Activated naive CD4-positive, alpha-beta T cell treated with anti-CD3 and anti-CD28 coated beads, Interleukin-2, amount 10 ng/mL, durations not matched to agents 7 days and 5 days (primary cell): ENCODE measurements at places on chromosomes 12 and 14.

GRCh38 chr12:101850199-101850598, 19.4 kb upstream of the GNPTAB start:
- DNase-seq, result no peak

- DNase-seq, result no peak
Observed at GRCh38 chr14:89317051-89317691, 99.9 kb downstream of the FOXN3 start.

GRCh38 chr14:78240567-78240966, 70.4 kb downstream of the NRXN3 start:
- no peak for DNase-seq

GRCh38 chr14:77305696-77306095, 15.0 kb downstream of the POMT2 start:
- DNase-seq, result no peak

DNA sequence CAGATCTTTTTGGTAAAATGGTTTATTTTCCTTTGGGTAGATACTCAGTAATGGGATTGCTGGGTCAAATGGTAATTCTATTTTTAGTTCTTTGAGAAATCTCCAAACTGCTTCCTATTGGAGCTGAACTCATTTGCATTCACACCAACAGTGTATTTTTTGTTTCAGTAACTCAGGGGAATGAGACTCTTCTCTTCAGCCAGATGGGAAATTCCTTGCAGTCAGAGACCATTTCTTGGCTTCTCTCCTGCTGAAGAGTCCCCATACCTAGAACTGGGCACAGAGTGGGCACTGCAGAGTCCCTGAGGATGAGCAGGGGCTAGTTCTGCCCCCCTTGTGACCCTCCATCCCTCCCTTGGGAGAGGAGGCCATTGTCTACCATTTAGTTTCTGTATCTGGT, 10.8 kb downstream of the SDSL start:
- DNase-seq, result no peak

DNA sequence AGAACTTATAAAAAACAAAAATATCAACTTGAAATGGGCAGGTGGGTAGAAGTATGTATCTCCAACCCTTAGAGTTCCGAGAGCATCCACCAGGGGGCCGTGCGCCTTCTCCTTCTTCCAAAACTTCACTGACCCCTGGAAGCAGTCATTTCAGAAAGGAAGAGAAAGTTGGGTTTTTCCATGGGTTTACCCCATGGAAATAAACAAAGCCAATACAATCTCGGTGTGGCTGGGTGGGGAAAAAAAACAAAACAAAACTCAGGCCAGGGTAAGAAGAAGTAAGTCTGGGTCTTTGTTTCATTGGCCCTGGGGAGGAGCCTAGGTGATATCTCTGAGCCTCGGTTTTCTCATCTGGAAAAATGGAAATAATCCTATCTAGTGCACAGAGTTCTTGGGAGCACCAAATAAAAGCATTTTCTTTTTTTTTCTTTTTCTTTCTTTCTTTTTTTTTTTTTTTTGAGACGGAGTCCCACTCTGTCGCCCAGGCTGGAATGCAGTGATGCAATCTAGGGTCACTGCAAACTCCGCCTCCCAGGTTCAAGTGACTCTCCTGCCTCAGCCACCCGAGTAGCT, 33.6 kb upstream of the HNF1A start:
- DNase-seq, result peak; percentile 77

- DNase-seq, result no peak
Observed at GRCh38 chr14:28059254-28059653, 707.3 kb upstream of the FOXG1 start.

GRCh38 chr14:56046546-56046945, 71.7 kb upstream of the PELI2 start:
- no peak for DNase-seq

- no peak for DNase-seq
Observed at GRCh38 chr14:106822905-106823304, 1296.5 kb downstream of the TMEM121 start.

GRCh38 chr14:56059054-56059453, 59.2 kb upstream of the PELI2 start:
- DNase-seq, result no peak

DNA sequence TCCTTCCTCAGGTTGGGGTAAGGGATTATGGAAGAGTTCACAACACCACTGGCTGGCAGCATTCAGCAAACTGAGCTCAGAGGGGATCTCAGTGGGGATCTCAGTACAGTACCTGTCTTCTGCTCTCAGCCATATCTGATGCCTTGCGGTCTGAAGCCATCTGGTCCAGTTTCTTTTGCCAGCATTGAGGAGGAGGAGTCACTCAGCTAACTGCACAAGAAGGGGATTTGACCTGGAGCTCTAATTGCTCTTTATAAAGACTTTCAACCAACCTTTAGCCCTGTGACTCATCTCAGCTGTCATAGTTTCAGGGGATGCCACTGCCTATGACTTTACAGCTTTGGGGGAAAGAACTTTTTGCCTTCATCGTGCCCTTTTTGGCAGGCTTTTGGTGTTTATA, 44.9 kb downstream of the JKAMP start:
- DNase-seq, result no peak

- DNase-seq, result no peak
Observed at GRCh38 chr12:89098441-89099112, 253.7 kb downstream of the DUSP6 start.

DNA sequence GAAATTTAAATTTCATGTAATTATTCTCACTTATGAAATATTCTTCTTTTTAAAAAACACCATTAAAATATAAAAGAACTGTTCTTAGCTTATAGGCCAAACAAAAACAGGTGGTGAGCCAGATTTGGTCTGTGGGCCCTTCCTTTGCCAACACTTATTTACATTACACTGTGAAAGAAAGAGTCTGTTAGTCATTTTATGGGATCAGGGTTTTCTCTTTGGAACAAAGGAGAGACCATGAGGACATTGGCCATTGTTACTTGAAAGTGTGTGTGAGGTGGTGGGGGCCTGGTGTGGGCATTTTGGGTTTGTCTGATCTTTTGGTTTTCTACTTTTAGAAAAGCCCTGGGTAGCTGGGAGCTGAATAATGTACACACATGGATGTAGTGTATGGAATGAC, 62.7 kb downstream of the TTC6 start:
- DNase-seq, result no peak

DNA sequence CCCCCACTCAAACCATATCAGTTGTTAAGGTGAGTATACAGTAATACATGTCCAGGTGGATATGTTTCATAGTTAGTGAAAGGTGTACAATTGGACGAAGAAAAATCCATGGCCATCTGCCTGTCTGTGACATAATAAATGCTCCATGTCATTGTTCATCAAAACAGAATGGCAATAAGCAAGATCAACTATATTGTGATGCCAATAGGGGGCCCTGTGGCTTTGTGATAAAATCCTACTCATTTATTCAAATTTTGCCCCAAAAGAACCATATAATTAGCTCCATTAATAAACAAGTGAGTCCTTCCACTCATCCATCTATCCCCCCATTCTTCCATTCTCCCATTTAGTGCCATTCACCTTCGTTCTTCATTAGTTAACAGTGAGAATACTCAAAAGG, 102.0 kb downstream of the MGST1 start:
- no peak for DNase-seq

DNA sequence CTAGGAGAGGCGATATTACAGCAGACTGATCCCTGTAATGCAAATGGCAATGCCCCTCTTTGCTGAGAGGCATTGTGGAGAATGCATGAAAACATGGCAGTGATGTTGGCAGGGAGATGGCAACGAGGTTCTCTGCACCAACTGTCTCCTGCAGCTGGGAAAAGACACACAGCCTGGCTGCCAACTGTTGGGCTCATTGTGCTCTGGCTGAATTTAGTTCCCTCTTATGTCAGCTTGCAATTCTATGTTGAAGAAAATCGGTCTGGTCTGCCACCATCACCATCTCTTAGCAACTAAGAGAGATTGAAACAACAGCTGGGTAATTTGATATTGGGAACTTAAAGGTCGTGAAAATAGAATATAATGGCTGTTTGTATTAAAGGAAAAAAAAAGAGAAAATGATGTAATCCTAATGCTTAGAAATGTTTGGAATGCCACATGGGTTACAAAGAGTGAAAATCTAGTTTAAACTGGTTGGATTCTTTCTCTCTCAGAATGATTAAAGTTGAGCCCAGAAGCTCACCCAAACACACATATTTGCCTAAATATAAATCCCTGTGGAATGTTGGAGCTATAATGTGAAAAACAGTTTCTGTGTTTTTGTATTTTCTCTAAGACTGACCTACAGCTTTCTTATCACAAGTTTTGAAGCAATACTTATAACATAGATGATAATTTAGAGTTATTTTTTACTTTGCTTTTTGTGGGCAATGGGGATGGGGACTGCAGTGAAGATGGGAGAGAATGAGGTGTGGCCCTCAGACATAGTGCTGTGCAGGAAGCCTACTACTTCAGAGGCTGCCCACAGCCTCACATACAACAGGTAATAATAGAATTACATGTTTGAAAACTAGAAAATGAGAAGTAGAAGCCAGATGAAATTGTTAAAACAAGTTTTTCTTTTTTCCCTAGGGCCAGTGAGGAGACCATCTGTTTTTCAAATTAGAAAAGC, 143.7 kb downstream of the AKAP6 start:
- no peak for DNase-seq

GRCh38 chr14:71698673-71699072, 233.6 kb upstream of the RGS6 start:
- no peak for DNase-seq

DNA sequence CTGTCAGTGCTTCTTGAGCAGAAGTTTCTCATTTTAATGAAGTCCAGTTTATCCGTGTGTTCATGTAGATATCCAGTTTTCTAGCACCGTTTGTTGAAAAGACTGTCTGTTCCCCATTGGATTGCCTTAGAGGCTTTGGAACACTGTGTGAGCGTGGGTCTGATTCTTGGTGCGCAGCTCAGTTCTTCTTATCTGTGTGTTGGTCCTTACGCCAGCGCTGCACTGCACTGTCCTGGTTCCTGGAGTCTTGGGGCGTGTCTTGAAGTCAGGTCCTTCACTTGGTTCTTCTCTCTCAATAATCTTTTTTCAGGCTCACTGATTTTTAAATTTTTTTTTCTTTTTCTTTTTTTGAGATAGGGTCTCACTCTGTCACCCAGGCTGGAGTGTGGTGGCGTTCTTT, 25.5 kb downstream of the EP400 start:
- DNase-seq, result no peak

- no peak for DNase-seq
Observed at GRCh38 chr12:57539134-57539768, 7.7 kb downstream of the DCTN2 start.

GRCh38 chr12:45050751-45051571, at the start of gene DBX2:
TSS of gene DBX2 (minus strand) at chr12:45051099. CDS start at chr12:45050927, 172 bp downstream.
- DNase-seq, result no peak

- no peak for DNase-seq
Observed at GRCh38 chr12:65817866-65818265, 6.4 kb upstream of the HMGA2 start.

DNA sequence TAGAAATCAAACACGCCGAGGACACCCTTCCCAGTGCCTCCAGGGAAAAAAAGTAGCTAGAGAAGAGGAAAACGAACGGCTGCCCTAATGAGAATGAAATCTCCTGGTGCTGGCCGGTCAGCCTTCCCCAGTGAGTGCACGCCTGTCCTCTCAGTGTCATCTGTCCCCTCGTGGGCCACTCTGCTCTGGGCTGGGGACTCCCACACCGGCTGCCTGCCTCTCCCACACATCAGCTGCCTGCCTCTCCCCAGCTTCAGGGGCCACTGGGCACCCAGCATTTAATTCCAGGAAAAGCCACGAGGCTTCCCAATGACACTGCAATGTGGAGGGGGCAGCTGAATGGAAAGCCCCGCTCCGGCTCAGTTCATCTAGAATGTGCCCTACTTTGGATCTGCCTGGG, 59.0 kb downstream of the CCDC85C start:
- no peak for DNase-seq

GRCh38 chr12:56014205-56014604, 6.6 kb upstream of the IKZF4 start:
- no peak for DNase-seq

DNA sequence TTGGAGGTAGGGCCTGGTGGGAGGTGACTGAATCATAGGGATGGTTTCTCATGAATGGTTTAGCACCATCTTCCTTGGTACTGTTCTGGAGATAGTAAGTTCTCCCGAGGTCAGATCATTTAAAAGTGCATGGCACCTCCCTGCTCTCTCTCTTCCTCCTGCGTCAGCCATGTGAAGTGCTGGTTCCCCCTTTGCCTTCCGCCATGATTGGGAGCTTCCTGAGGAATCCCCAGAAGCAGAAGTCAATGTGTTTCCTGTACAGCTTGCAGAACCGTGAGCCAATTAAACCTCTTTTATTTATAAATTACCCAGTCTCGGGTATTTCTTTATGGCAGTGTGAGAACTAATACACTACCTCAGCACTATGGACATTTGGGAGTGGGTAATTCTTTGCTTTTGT, 4.8 kb upstream of the LGMN start:
- DNase-seq, result no peak

- no peak for DNase-seq
Observed at GRCh38 chr12:123384994-123385376, 1.1 kb downstream of the KMT5A start.

GRCh38 chr14:64337888-64338615, 43.9 kb upstream of the ESR2 start:
- DNase-seq, result no peak

- DNase-seq, result no peak
Observed at GRCh38 chr14:64806202-64806861, 73.4 kb downstream of the SPTB start.

- DNase-seq, result no peak
Observed at GRCh38 chr14:59600211-59600945, 23.8 kb upstream of the CCDC175 start.

DNA sequence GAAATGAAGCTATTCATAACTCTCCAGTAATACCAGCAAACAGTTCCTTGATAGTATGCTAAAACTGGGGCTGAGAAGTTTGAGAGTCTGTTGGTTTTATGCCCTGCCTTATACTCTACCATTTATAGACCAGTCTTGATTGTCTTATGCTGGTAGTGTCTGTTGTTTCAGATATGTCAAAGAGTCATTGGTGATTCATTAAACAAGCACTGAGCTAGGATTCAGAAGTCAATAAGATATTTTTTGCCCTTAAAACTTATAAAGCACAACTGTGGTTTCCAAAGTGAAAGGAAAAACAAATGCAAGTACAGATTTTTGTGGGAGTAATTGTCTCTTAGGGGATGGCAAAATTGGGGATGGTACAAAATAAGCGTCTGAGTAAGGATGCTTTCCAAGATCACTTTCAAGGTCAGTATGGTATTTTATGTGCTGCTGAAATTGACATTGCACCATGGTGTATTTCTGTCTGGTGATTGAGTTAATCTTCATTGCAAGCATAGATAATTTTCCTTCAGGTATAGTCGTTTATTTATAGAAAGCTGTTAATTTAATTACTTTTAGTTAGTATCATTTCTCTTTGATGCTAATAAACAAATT, 289.5 kb upstream of the E2F7 start:
- no peak for DNase-seq

DNA sequence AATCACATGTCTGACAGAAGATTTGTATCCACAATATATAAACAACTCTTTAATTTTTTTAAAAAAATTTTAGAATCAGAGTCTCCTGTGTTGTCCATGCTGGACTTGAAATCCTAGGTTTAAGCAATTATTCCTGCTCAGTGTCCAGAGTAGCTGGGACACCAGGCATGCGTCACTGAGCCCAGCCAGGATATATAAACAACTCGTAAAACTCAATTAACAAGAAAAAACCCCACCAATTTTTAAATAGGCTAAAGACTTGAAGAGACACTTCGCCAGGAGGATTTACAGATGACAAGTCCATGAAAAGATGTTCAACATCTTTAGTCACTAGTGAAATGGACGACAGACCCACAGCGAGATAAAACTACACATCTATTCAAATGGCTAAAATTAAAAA, 2.0 kb upstream of the SCN8A start:
- DNase-seq, result no peak
